ENCODE measurements at places on chromosomes 11 and 22. TPM values are rescaled to one million over a fixed set of nuclear protein-coding genes. Genes with fewer than 3 reads are reported as not detected.

The CAPRIN1 gene
- 254 TPM for total RNA-seq

DNA sequence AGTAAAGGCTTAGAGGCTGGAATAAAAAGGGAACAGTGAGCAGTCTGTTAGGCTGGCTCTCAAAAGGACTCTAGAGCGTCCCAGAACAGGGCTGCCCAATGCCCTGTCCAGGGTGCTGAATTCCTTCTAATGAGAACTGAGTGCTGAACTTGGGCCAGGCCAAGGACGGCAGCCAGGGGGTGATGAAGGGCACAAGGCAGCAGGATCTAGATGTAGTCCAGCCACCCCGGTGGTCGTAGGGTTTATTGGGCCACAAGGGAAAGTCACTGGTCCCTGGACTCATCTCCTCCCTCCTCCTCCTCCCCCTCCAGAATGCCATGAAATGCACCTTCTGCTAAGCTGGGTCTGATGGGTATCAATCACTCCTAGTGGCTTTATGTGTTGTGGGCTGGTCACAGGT lies 19.2 kb downstream of the NPTXR start:
- peak; percentile 65 for ATAC-seq

- no peak for ATAC-seq
These were observed 59.6 kb downstream of the ST14 start for GRCh38 chr11:130219148-130219547.

GRCh38 chr11:21421711-21422329 lies 752.4 kb downstream of the NELL1 start:
- no peak for ATAC-seq

- no peak for ATAC-seq
These were observed 15.7 kb downstream of the PIK3IP1 start for GRCh38 chr22:31276426-31277167.

DNA sequence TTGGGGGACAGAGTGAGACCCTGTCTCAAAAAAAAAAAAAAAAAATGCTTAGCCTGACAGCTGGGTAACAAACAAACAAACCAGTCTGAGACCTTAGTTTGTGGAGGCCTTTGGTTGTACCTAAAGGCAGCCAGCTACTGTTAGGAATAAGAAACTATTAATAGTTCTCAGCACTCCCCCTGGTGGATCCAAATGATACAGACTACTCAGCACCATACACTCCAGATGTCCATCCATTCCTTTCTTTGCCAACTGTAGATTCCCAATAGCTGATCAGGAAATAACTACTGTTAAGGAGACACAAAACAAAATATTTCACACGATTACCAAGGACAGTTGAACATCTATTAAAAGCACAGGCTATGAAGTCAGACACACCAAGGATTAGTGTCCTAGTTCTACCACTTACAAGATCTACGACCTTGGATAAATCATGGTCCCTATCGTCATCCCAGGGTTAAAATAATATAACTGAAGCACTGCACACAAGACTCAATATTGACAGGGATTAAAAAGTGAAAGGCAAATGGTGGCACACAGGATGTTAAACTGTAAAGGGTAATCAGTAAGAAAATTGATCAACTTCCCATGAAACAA lies 17.2 kb downstream of the CLDN25 start:
- peak; percentile 68 for ATAC-seq

DNA sequence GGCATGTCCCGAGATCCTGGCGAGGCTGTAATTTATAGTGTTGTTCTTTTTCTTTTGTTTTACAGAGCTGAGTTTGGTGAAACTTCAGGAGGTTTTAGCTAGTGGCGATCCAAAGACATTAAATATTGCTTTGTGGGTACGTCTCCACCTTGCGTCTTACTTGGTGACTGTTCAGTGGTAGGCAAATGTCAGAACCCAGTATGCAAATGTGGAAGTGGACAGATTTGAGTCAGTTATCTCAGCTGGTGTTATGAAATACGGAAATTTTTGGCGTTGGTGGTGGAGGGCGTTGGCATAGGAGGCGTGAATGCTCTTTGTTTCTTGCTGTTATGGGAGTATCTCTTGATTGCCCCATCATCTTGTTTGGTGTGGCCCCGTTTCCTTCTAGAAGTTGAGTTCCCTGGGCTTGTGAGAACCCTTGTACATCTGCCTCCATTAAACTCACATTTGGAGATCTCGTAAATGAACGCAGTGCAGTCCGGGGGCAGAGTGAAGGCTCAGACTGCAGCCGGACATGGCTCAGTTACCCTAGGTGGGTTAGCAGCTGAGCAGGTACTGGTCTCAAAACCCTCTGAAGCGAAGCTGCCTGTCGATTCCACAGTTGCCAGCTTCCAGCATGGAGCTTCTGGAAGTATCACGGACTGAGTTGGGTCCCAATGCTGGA lies 39.9 kb downstream of the PTPRJ start:
- ATAC-seq: no peak

GRCh38 chr11:108853864-108854263 lies 189.0 kb downstream of the DDX10 start:
- ATAC-seq: peak; percentile 24

DNA sequence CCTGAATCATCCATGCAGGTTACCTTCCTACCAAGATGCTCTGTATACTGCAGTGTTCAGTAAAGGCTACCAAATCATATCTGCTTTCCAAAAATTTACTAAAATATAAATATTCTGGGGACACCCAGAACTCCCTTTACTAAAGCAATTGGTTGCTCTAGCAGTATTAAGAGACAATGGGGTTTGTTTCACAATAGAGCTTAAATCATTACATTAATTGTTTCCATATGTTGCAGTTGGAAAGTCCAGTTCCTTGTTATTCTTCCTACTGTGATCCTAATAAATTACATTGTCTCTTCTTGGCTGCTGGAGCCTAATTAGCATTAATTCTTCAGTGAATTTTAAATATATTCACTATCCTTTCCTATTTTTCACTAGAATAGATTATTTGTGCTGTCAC lies 316.0 kb upstream of the MTNR1B start:
- ATAC-seq: no peak

DNA sequence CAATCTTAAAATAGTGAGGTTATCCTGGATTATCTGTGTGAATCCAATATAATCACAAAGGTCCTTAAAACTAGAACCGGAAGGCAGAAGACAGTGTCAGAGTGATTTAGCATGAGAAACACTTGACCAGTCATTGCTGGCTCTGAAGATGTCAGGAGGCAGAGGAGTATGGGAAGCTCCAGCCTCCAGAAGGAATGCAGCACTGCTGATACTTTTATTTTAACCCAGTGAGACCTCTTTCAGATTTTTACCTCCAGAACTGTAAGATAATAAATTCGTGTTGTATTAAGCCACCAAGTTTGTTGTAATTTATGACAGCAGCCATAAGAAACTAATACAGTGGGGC lies 134.4 kb upstream of the ZC3H12C start:
- ATAC-seq: peak; percentile 70

GRCh38 chr22:49827271-49827852 lies 311 bp downstream of the BRD1 start:
- peak; percentile 19 for ATAC-seq

GRCh38 chr11:62721994-62722393 lies 5.3 kb downstream of the HNRNPUL2 start:
- ATAC-seq: no peak

The IFITM5 gene
- 1.5 TPM for total RNA-seq

DNA sequence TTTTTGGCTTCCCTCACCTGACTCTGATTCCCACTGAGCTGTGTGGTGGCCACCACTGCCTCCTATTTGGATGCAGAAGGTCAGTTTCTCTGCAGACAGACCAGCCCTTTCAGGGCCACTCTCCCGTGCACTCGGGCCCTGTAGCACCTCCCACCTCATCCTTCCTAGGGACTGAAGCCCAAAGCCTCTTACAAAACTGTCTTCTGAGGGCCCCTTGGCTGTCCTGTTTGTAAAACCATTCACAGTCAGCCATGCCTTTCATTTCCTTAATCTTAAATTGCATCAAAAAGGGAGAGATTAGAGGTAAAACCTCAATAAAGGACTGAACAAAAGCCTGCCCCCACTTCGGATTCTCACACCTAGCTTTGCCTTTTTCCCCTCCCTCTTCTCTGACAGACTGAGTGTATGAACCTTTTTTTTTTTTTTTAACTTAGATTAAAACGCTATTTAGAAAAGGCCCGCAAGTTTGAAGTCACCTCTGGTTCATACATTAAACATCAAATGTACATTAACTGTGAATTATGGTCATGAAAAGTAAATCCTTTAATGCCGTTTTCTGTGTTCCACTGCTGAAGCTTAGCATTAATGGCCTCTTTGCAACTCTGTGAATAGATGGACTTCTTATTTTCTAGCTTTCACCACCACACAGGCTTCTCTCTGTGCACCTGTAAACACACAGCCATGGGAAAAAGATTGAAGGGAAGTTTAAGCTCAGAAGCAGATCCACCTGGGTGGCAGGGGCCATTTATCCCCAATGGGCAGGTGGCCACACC lies 247.2 kb upstream of the CADM1 start:
- ATAC-seq: peak; percentile 77

- no peak for ATAC-seq
These were observed 144.2 kb upstream of the CEP126 start for GRCh38 chr11:101770648-101771047.

The ACO2 gene
- total RNA-seq: 78.0 TPM

DNA sequence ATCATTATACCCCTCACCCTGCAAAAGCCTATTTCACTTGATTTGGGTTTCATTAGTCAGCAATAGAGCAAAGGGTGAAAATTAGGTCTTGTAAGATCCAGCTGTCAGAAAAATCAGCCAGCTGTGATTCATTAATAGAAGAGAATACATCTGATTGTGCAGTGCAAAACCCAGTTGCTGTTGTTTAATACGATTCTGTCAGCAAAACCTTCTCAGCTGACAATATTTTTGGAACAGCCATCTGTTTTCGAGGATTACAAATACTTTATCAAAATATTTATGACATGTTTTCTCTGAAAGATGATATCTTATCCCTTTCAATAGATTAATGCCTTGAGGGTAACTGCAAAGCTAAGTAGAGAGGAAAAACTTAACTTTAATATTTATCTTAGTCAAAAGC lies 1354.0 kb upstream of the RAG2 start:
- no peak for ATAC-seq

The COMT gene
- total RNA-seq: 41.8 TPM

- no peak for ATAC-seq
These were observed 70.1 kb upstream of the OLFML1 start for GRCh38 chr11:7414973-7415817.

- ATAC-seq: no peak
These were observed 85.0 kb downstream of the SERGEF start for GRCh38 chr11:17927681-17928343.
